Neural crest cell (in vitro differentiated cells): ENCODE measurements at places on chromosomes 2 and 18. TPM values are rescaled to one million over a fixed set of nuclear protein-coding genes. Genes with fewer than 3 reads are reported as not detected.

- no peak for DNase-seq
Measured at GRCh38 chr2:82314836-82315472, 2010.4 kb upstream of the LRRTM1 start.

DNA sequence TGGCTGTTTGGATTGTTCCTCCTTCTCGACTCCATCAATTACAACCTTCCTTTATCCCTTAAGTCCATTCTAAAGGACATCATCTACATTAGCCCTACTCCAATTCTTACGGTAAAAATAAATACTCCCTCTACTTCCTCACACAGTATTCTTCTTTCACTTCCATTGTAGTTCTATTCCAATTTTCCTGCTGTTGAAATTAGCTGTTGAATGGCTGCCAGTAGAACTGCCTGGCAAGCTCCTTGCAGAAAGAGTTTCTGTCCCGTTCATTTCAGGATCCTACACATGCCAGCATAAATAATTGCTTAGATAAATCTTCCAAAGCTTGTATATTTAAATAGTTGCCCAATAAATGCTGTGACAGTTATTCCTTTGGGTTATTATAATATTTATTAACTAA is 459.3 kb upstream of the TRIB2 start:
- no peak for DNase-seq

GRCh38 chr18:42780171-42780570 is 335.3 kb downstream of the RIT2 start:
- DNase-seq: no peak

DNA sequence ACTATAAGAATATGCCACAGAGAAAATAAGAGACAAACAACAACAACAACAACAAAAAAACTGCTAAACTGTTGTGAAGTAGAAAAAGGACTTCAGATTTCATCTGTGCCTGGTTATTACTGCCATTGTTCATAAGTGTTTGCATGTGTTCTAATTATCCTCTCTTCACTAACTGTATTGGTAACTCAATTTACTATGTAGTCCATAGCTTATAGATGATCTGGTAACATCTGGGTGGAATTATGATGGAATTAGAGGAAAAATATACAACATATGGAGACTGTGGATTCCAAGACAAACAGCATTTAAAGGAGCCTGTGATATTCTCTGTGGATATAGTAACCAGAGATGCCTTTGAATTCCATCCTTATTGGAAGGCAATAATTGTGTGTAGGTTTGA is 1891.5 kb upstream of the PIK3C3 start:
- DNase-seq: no peak

GRCh38 chr2:44793322-44793870 is 148.1 kb upstream of the SIX3 start:
- no peak for DNase-seq

GRCh38 chr2:175612280-175612679 is 389.8 kb downstream of the LNPK start:
- no peak for DNase-seq

DNA sequence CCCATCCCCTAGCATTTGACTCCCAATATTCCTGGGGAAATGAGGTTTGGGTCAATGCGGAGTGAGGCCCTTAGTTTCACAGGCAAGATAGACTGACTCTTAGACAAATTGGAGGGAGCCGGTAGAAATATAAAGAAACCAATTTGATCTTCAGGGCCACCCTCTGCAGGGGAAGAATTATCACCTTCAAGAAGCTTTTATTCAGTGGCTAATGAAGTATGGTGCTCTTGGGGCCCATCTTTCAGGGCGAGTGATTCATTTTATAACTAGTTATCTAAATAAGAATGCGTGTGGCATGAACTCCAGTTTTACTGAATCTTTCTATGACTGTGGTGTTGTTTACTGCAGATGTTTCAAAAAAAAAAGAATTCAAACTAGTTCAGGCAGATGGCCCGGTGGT is 88.4 kb downstream of the LYPD1 start:
- no peak for DNase-seq

Gene MYO1B
- 107 and 116 TPM in 2 replicates for total RNA-seq

Gene SLC19A3
- total RNA-seq: 0.54 and 1.1 TPM in 2 replicates

Gene COLEC12
- total RNA-seq: 1.7 and 2.0 TPM in 2 replicates

Gene RFTN2
- total RNA-seq: 16.0 and 20.6 TPM in 2 replicates

Gene ALPI
- total RNA-seq: not detected in 2 replicates

Gene TBR1
- total RNA-seq: 0.05 and 0.09 TPM in 2 replicates
